NCI-H187 treated with DMSO at 0.1 percent for 48 hours (cell line): ENCODE measurements at places on chromosomes 2 and 18.

GRCh38 chr2:209681201-209681735 is 90.4 kb upstream of the UNC80 start:
- no peak for DNase-seq

DNA sequence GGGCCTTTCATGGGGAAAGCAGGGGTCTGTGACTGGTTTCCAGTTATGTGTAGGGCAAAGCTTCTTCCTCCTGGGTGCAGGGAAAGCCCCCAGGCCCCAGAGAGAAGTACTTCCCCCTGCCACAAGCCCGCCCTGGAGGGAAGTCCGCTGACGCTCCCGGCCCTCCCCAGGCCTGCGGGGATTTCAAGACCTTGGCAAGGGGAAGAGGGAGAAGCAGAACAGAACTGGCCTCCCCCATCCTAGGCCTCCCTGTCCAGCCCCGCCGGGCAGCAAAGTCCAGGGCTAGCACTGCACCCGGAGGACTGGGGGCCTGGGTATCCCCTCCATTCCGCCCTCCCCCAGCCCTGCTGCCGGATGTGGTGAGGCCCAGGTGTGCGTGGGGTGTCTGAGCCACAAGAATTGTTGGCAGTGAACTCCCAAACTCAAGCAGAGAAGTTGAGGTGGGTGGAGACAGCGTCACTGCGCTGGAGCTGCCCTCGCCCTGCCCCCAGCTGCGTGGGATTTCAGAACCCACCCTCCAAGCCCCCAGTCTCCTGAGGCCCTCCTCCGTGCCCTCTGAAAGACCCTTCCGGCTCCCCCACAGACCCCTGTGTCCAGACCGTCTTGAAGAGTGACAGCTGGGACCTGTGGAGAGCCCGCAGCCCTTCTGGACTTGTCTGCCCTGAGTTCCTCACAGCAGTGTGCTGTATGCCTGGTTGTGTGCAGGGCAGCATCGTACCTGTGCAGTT is 1.1 kb upstream of the DUSP2 start:
- DNase-seq, result no peak

DNA sequence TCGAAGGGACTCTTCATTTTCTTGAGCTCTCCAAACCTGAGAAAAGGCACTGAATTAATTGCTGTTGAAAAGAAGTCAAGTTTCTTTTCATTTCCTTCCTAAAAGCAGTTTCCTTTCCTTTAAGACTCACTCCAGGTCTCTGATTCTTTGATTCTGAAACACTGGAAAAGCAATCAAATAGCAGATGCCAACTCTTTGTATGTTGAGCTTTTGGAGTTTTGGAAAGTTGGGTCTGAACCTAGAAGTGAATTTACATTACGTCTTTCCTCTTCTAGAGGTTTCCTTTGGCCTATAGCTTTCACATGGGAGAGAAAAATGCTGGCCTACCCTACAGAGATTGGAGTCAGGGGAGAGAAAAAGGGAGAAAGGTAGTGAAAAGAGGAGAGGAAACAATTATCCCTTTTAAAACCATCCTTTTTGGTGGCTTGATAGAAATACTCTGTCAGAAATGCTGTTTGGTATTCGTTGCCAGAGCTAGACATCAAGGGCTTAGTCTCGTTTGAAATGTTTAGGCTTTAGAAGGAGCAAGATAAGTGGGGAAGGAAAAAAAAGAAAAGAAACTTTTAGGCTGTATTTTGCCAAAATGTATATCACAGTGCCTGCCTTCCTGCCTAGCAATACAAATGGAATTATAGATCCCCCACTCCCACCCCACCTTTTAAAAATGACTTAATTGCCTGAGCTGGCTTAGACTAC is 187.7 kb downstream of the PRPF40A start:
- DNase-seq, result no peak

- no peak for DNase-seq
Observed at GRCh38 chr2:15023221-15023620, 390.7 kb downstream of the LRATD1 start.

GRCh38 chr2:218295029-218295428 is 2.7 kb upstream of the TMBIM1 start:
- DNase-seq, result no peak

DNA sequence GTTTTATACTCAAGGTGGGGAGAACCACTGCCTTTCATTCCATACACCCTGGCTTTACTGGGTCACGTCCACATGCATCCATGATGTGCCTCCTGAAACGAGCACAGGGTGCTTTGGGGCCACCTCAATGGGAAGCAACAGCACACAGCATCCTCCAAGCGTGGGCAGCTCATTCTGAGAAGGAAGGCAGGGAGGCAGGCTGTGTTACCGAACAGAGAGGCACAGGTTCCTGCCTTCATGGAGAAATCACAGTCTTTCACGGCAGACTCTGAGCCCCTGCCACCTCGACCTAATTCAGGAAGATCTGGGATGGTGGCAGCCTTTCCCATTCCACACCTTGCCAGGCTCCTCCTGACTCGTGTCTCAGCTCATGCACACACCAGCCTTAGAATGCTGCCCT is 130.1 kb downstream of the GBX2 start:
- DNase-seq, result no peak

DNA sequence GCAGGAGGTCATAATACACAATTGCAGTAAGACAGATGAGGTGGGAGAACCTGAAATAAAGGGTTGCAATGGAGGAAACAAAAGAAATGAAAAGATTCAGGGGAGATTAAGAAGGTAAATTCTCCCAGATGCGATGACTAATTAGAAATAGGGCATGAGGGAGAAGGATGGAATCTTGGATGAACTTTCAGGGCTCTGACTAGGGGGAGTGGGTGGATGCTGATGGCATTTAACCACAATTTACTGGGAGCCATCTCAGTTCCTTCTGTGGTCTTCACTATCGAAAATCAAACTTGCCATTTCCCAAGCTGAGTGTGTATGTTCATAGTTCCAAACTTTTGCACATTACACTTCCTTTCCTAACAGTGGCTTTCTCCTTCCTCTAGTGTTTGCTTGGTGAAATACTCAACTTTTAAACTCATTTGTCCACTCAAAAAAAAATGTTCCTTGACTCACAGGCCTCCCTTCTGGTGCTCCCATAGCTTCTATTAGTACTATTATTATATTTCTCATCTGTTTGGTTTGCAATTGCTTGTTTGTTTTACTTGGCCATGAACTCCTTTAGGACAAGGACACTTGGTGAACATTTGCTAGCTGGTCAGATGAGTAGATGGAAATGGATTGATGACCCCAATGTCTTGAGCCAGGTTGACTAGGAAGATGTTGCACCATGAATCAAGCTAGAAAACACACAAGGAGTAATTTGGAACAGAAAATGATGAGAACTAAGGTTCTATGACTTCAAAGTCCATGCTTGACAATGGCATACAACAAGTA is 178.5 kb downstream of the DIS3L2 start:
- DNase-seq, result no peak

- DNase-seq, result no peak
Observed at GRCh38 chr18:2316751-2317696, 254.3 kb downstream of the METTL4 start.

GRCh38 chr2:143615562-143615961 is 486.3 kb downstream of the ARHGAP15 start:
- DNase-seq, result no peak

GRCh38 chr2:158194229-158194628 is 92.6 kb downstream of the UPP2 start:
- no peak for DNase-seq

DNA sequence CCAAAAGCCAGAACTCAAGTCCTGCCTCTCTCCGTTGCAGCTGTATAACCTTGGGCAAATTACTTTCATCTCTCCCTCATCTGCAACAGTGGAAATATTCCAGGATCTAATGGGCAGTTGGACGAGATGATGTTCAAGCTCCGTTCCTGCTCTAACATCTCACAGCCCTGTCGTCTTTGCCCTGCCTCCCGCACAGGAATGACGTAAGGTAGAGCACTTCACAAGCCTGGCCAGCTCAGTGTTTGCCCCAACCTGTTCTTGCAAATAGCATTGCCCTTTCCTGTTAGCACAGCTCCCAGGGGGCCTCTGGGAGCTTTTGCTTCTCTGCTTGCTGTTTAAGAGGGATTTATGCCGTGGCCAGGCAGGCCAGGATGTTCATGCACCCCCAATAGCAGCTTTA is 107.9 kb downstream of the KLHL29 start:
- DNase-seq, result no peak
